ENCODE measurements at places on chromosomes 4 and X.

GRCh38 chr4:95204873-95205272 lies 343.9 kb downstream of the UNC5C start:
- DNase-seq, result no peak

- peak; percentile 65 for DNase-seq
Measured at GRCh38 chr4:26583538-26583864, 383 bp upstream of the TBC1D19 start.

DNA sequence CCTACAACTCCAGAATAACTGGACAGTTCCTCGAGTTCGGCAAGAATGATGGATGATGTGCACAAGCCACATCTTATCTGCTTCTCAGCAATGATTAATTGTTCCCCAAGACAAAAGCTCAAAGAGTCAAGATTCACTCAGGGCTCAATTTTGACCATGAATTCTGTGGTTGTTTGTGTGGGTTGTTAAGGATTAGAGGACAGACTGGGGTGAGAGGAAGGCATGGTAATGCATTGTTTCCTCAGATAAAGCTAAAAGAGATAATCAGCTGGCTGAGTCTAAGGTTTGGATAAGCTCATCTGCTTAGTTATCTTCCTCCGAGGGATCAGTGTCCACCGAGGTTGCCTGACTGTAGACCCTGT lies 161.0 kb downstream of the CPEB2 start:
- DNase-seq, result no peak

GRCh38 chr4:41865306-41865980 lies 69.8 kb upstream of the TMEM33 start:
- no peak for DNase-seq

GRCh38 chr4:105472871-105473323 lies 965 bp downstream of the PPA2 start:
- DNase-seq, result no peak

DNA sequence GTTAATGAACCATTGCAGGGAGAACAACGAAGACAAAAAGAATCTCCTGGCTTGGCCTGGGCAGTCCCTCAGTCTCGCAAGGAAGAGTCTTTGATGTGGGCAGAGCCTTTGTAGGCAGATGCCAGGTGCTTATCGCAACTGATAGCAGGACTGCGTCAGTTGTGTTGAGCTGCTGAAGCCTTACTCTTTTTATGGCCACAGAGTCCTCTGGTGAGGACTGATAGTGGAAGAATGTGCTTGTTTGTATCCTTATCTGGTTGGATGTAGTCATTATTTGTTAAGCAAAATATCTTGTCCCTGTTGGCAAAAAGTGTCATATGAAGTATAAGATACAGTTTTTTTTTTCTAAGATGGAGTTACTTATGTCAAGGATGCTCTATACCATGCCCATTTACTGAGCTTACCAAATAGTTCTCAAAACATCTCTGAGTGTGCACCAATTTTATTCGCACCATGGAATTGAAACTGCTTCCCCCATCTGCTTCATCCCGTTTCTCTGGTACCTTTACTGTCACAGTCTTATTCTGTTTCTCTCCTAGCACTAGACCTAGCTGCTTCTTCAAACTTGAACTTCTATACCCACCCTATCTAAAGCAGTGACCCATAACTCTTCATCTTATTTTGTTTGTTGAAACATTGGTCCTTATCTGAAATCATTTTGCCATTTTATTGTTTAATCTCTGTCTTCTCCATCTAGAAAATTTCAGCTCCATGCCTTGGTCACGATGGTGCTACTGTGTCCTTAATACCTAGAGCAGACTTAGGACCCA lies 47.0 kb upstream of the SPRY1 start:
- DNase-seq, result no peak

- DNase-seq, result peak; percentile 53
Measured at GRCh38 chr4:83110223-83110945, 4.1 kb downstream of the PLAC8 start.

GRCh38 chr4:111031596-111031995 lies 408.7 kb upstream of the PITX2 start:
- DNase-seq, result no peak

- DNase-seq, result no peak
Measured at GRCh38 chr4:153111426-153112040, 92.7 kb upstream of the TRIM2 start.

DNA sequence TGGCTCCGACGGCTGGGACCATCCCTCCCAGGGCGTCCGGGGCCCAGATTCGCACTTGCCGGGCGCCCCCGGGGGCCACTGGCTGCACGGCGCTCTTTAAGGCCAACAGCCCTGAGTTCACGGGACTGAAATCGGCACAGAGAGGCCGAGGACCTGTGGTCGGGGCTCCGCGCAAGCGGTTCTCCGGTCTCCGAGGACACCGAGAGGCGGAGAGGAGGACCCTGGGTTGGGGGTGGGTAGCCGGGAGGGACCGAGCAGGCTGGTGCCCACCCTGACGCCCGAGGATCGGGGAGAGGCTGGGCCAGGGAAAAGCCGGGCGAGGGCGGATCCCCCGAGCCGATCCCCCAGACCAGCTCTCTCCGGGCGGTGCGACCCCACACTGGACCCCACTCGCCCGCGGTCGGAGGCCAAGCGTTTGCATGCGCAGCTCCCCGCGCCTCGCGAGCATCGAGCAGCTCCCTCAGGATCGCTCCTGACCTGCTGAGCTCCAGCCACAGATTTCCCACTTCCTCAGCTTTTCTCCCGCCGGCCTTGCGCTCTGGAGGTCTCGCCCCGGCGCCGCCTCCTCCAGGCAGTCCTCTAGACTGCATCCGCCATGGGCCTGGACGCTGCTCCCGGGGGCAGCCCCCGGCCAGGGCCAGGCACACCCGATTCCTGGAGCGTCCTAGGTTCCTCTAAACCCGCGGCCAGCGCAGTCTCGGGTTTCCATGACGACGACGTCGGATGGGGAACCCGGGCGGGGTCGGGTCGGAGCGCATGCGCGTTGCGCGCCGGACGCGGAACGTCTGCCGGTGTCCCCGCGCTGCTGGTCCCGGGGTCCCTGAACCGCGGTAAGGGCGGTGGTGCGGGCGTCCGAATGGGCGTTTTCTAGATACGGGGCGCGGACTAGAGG lies 17.6 kb upstream of the NAT8L start:
- DNase-seq, result peak; percentile 23

DNA sequence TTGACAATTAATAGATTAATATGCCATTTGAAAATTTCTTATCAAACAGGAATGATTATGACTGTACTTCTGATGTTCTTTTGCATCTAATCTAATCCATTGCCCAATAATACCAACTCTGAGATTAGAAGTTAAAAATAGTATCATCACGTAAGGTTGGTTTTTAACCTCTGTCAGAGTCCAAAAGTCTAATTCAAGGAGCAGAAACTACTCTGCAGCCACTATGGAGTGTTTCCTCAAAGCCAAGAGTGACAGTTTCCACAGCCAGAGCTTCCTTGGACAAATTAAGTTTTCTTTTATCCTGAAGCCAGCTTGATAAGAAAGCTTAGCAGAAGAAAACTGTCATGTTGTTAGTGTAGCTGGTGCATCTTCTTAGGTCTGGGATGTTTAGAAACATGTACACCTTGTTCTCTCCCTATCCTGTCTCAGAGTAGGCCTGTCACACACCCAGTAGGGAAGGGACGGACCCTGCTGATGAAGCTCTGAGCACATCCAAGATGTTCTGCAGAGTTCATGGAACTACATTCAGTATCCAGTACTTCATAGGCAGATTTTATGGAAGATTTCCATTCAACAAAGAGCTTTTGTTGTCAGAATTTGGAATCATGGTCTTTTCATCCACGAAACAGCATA lies 20.4 kb upstream of the PI4K2B start:
- DNase-seq, result no peak

DNA sequence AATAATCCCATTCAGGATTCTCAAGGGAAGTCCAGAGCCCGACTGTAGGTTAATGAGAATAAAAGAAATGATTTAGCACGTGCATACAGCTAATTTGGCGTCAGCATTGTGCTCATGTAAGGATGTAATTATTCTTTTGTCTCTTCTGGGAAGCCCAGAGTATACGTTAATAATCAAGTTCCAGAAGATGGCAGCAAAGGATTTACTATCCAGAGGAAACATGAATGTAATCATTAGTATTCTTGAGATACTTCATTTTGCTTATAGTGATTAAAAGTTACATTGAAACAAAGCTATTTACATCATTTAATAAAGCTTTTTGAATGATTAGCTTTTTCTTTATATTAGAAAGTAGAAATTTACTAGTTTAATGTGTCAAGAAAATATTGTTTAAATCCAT lies 27.1 kb upstream of the MAP9 start:
- no peak for DNase-seq

- no peak for DNase-seq
Measured at GRCh38 chr4:141011901-141012315, 121.4 kb downstream of the RNF150 start.

DNA sequence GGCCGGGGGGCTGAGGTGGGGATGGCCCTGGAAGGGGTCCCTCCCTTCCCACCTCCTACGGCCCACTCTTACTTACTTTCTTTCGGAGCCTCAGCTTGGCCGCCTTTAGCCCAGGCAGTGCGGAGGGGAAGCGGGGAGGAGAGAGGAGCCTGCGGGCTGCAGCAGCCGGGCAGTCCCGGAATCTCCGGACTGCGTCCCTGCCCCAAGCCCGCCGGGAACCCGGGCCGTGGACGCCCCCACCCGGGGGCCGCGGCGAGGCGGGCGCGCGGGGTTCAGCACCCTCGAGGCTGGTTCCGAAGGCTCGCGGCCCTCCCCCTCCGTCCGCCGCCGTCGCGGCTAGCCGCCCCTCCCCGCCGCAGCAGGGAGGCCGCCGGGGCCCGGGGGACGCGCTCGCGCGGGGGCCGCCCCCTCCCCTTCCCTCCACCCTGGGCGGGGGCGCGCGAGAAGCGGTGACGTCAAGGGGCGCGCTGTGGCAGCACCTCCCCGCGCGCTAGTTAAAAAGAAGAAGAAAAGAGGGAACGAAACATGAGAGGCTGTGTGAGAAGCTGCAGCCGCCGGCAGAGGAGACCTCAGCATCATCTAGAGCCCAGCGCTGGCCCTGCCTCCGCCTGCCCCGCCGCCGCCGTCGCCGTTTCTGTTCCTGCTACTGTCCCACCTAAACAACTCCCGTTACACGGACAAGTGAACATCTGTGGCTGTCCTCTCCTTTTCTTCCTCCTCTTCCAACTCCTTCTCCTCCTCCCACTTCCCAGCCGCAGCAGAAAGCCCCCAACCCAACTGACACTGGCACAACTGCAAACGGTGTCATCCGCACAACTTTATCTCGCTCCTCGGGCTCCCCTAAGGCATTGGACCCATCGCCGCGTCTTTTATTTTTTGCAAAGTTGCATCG lies at the start of gene HHIP:
HHIP (plus strand) TSS at position 526 of the 892 bp plus-strand sequence. CDS start 520 bp downstream, outside the sequence.
- DNase-seq, result no peak

DNA sequence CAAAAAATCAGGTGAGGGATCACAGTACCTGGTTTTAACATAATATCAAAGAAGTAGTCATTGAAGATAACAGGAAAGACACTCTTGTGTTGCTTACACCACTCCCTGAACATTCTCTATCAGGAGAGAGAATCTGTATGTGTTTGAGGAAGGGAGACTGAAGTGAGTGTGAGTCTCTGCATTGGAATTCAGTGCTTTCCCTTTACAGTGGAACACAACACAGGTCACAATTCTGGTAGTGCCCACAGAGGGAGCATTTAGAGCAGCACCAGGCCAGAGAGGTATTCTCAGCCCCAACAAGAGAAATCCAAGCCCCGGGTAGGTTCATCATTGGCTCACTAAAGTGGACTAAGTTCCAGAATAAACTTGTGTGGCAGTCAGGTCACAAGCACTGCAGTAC lies 64.7 kb upstream of the UBQLN2 start:
- no peak for DNase-seq

- no peak for DNase-seq
Measured at GRCh38 chr4:17635056-17635455, 20.6 kb downstream of the MED28 start.

DNA sequence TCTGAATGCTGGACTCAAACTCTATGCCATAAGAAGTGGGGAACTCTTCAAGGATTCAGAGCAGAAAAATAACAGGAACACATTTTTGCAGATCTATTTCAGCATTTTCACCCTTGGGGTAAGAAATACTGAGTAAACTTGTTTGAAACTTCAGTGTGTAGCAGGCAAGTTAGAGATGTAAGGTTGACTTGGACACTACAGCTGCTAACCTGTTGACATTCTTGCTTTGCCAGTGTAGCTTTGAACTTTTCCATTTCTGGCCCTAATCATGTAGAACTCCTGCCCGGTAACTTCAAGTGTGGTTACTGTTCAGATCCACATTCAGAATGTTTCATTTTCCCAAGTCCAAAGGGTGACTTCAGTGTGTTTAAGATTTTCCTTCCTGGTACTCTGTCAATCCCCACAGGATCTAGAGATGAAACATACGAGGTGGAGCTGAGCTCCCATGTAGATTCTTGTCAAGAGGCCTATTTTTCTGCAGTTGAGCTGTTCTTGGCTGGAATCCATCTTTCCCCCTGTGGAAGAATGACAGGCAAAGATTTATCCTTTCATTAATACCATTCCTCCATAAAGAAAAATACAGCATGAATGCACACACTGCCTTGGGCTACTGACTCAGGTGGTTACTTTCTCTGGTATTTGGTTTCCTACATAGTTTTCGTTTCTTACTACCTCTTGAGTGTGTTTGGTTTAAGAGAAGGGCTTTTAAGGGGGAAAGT lies 34.1 kb downstream of the FHDC1 start:
- DNase-seq, result no peak

- DNase-seq, result no peak
Measured at GRCh38 chr4:149823769-149824221, 8.2 kb upstream of the IQCM start.

DNA sequence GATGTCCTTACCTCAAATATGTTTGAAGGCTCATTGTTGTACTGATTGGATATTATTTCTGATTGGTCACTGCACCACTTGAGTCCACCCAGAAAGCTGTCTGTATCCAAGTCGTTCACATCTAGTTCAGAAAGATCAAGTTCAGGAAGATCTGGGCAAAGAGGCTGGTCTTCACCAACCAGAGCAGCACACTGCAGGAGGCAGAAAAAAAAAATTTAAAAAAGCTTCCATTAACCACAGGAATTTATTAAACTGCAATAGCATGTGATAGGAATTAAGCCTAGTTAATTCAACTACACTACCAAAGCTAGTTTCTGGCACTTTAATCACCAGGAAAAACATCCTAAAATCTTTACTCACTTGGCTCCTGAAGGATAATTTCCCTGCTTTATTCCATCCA lies 5.1 kb downstream of the PPARGC1A start:
- no peak for DNase-seq

DNA sequence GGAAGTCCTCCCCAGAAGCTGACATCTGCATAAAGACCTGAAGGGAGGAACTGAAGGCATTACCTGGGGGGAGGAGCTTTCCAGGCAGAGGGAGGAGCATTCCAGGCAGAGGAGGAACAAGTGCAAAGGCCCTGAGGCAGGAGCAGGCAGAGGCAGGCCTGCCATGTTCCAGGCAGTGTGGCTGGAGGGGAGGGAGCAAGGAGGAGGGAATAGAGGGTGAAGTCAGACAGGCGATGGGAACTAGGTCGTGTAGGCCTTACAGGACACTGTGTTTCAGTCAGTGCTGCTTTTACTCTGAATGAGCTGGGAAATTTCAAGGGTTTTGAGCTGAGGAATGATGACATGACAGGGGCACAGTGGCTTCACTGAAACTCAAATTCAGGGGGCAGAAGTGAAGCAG lies 292.7 kb downstream of the BCOR start:
- no peak for DNase-seq

- DNase-seq, result peak; percentile 42
Measured at GRCh38 chrX:134542485-134542884, 82.5 kb downstream of the HPRT1 start.
